ENCODE measurements at places on chromosomes 4 and X.

- no peak for DNase-seq
Measured at GRCh38 chr4:94803181-94803580, 45.4 kb downstream of the BMPR1B start.

DNA sequence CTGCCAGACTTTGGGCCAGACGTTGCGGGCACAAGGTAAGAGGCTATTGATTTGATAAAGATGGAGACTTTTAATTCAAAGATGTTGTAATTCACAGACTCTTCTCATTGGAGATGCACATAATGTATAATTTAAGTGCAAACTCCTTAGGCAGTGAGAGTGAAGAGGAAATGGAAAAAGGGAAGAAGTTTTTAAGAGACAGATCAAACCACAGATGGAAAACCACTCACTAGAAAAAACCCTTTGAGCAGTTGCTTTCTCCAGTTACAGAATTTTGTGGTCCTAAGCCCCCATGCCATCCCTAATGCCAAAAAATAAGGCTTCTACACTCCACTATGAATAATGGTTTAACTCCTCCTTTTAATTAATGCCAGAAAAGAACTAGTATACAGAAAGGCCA is 977.1 kb upstream of the PRKX start:
- DNase-seq: no peak

DNA sequence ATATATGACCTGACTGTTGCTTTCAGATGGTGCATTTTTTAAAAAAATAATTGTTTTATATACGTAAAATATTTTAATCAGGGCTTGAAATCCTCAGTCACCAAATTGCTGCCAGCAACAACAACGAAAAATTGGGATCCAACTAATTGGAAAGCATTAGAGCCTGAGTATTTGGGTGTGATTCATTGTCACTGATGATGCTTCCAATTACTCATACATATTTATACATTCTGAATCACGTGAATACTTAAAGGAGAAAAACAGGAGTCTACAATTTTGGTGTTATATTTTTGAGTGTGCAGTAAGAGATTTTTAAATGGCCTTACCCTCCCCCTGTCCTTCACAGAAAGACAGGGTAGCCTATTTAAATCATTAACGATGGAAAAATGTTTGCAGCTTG is 765.6 kb upstream of the TENM3 start:
- no peak for DNase-seq

GRCh38 chr4:8171266-8171665 is 12.7 kb upstream of the ABLIM2 start:
- DNase-seq: no peak

DNA sequence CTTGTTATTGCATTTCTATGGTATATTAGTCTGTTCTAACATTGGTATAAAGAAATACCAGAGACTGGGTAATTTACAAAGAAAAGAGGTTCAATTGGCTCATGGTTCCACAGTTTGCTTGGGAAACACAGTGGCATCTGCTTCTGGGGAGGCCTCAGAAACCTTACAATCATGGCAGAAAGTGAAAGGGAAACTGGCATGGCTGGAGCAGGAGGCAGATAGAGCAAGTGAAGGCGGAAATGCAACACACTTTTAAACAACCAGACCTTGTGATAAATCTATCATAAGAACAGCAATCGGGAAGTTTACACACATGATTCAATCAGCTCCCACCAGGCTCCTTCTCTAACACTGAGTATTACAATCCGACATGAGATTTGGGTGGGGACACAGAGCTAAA is 346.6 kb upstream of the GNPDA2 start:
- DNase-seq: no peak
